Activated CD4-positive, alpha-beta T cell treated with anti-CD3 and anti-CD28 coated beads, Interleukin-2, amount 50 U/mL, for 48 hours (primary cell): ENCODE measurements at places on chromosomes 12 and 14.
A peak's percentile ranks its signal among the peaks of the same experiment; 100 is the strongest.

GRCh38 chr14:26935733-26936132, 337.9 kb upstream of the NOVA1 start:
- no peak for DNase-seq

DNA sequence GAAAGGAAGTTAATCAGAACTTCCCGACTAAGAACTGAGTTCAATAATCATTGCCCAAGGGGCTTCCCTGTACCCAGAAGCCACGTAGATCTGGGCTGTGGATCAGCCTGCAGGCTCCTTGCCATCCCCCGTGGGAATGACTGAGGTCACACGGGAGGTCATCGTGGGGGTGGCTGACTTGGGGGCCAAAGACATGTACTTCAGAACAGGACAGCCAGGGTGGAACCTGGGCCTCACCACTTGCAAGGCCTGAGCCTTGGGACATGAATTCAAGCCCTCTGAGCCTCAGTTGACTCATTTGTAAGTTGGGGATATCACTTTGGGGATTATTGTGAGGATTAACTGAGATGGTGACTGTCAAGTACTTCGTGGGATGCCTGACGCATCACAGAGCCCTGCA, 221.0 kb downstream of the SLC41A2 start:
- no peak for DNase-seq

- DNase-seq: no peak
Observed at GRCh38 chr14:89466944-89467343, 49.9 kb upstream of the FOXN3 start.

DNA sequence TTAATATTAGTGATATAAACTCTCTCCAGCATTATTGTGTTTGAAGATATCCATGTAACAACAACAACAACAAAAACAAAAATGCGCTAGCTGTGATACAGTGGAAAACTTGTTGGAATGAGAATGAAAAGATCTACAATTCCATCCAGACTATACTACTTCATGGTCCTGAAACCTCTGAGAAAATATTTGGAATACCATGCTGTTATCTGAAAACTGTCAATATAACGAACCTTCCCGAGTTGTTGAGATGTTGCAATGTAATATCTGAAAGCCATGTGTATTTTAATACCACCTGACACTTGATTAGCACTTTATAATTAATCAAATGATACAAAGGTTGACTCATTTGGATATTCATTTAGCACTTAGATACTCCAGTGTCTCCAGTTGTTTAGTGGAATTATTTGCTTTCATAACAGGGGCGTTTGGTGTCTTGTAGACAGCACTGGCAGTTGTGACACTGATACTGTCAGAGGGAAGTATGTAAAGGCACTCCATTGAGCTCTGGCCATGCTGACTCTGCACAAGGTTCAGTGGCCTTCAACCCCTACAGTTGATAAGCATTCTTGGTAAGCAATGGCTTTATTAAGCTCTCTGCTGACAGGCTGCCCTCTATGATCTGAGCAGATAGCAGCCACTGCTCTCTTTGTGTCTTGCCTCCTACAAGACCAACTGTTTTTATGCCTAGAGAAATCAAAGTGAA, 447.1 kb upstream of the SEL1L start:
- no peak for DNase-seq

DNA sequence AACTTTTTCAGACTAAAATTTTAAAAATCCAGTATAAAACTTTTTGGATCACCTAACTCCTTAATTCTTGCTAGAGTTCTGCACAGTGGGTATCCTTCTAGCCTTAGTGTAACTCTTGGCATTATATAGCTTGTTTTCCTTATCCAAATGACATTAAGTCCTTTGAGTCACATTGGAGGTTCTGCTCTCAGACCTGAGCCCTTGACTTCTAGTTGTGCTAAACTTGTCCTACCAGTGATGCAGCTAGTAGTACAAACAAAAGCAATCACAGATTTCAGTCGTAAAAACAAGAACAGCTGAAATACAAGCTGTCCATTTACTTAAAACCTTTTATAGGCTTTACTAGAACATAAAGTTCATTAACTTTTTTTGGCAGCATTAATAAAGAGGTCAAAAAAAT, 10.5 kb downstream of the ZBTB1 start:
- no peak for DNase-seq

GRCh38 chr12:8644345-8645248, 18.0 kb downstream of the MFAP5 start:
- peak; percentile 72 for DNase-seq

- DNase-seq: no peak
Observed at GRCh38 chr14:92942136-92942535, 19.2 kb downstream of the CHGA start.

GRCh38 chr12:105120551-105120950, 13.0 kb downstream of the WASHC4 start:
- DNase-seq: no peak

GRCh38 chr14:61644834-61645233, 50.5 kb upstream of the HIF1A start:
- no peak for DNase-seq

DNA sequence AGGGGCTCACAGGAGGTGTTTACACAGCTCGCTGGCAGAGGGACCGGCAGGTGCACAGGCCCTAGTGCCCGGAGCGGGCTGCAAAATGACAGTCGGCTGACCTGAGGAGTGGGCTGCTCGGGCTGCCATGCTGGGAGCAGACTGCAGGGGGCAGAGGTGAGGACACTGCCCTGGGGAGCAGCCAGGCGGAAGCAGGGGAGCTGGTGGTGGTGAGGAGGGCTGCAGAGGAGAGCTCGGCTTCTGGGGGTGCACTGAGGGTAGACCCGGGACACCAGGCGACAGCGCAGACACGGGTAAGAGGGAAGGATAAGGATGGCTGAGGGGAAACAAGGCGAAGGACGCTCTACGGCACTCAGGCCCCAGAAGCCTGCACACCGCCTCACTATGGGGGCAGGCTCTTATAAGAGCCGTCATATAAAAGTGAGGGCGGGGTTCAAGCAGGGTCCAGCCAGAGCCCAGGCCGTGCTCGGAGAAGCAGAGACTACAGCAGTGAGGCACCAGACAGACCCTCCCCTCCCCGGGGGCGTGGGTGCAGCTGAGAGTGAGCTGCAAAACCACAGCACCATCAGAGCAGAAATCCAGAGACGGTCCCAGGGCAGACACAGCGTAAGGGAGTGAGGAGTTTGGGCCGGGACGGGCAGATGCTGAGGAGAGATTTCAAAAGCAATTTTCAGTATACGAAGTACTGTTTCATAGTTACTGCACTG, 62.5 kb downstream of the CCDC88C start:
- peak; percentile 47 for DNase-seq

DNA sequence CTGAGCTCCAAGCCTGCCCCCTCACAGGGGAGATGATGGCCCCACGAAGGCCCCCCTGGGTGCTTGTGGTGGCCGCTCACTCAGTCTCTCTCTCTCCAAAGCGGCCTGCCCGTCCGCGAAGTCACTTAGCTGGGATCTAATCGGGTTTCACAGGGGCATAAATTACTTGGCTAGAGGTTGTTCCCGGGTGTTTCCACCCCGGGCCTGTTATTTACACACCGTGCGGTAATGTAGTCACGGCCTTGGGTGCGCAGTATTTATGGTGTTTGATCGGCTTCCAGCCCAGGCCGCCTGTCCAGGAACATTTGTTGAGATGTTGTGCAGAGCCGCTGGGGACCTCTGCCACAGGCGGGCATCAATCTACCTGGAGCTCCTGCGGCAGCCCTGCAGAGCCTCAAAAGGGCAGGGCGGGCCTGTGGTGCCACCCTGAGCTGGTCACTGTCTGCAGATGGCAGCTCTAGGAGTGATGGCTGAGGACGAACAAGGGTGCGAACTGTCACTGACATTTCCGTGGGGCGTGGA, 91.2 kb downstream of the KIF26A start:
- DNase-seq: no peak

- no peak for DNase-seq
Observed at GRCh38 chr12:6923003-6923732, 4.6 kb upstream of the ATN1 start.

GRCh38 chr12:54385251-54385914, 850 bp upstream of the ZNF385A start:
- DNase-seq: no peak

- DNase-seq: no peak
Observed at GRCh38 chr14:89125216-89125615, 291.8 kb downstream of the FOXN3 start.

GRCh38 chr12:83256562-83256961, 569.9 kb downstream of the TMTC2 start:
- no peak for DNase-seq

GRCh38 chr14:105119408-105120025, 49.1 kb downstream of the JAG2 start:
- DNase-seq: no peak

- DNase-seq: peak; percentile 77
Observed at GRCh38 chr14:75906680-75907280, 75.0 kb downstream of the TGFB3 start.

- no peak for DNase-seq
Observed at GRCh38 chr14:104520620-104521410, 58.7 kb upstream of the C14orf180 start.

DNA sequence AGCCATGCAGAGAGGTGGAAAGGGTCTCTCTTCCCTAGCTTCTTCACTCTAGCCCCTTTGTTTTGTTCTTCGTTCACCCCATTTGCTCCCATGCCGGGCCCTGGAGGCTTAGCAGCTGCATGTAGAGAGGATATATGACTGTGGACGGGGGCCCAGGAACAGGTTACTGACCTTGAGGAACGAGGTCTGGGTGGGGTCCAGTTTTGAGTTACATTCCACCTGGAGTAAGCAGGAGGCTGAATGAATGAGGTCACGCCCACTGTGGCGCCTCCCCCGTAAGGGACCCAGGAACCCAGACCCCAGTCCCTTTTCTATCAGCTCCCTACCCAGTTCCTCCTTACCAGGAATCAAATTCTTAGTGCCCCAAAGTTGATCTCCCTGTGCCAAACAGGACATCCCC, 6.6 kb downstream of the NDRG2 start:
- DNase-seq: no peak

- no peak for DNase-seq
Observed at GRCh38 chr12:92290350-92290695, 144.7 kb upstream of the BTG1 start.

DNA sequence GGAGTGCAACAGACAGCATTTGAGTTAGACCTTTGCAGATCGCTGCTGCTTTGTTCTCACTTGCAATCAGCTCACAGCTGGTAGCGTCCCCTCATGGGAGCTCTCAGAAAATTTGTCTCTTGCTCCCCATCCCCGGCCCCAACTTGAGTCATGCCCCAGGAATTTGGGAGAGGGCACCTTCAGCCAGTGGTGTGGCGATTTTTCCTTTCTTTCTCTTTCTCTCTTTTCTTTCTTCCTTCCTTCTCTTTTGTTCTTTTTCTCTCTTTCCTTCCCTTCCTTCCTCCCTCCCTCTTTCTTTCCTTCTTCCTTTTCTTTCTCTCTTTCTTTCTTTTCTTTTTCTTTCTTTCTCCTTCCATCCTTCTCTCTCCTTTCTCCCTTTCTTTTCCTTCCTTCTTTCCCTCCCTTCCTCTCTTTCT, 34.2 kb upstream of the MAP1LC3B2 start:
- DNase-seq: no peak

DNA sequence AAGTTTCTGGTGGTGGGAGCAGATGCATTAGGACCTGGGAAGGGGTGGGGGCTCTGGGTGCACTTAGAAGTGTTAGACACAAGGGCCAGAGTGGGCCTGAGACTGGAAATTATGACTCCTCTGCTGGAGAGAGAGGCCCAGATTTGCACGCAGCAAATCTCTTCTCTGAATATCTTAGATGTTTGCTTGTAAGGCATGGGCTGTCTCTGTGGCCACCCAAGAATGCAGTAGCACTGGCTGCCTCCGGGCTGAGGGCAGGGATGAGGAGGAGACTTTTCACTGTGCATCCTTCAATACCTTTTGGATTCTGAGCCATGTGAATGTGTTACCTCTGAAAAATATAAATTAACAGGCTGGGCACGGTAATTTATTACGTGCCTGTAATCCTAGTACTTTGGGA, 14.0 kb upstream of the RABGGTA start:
- DNase-seq: no peak

GRCh38 chr12:15977999-15978951, 67.1 kb downstream of the DERA start:
- DNase-seq: no peak

- peak; percentile 36 for DNase-seq
Observed at GRCh38 chr14:67514650-67515385, 18.3 kb upstream of the PLEKHH1 start.

DNA sequence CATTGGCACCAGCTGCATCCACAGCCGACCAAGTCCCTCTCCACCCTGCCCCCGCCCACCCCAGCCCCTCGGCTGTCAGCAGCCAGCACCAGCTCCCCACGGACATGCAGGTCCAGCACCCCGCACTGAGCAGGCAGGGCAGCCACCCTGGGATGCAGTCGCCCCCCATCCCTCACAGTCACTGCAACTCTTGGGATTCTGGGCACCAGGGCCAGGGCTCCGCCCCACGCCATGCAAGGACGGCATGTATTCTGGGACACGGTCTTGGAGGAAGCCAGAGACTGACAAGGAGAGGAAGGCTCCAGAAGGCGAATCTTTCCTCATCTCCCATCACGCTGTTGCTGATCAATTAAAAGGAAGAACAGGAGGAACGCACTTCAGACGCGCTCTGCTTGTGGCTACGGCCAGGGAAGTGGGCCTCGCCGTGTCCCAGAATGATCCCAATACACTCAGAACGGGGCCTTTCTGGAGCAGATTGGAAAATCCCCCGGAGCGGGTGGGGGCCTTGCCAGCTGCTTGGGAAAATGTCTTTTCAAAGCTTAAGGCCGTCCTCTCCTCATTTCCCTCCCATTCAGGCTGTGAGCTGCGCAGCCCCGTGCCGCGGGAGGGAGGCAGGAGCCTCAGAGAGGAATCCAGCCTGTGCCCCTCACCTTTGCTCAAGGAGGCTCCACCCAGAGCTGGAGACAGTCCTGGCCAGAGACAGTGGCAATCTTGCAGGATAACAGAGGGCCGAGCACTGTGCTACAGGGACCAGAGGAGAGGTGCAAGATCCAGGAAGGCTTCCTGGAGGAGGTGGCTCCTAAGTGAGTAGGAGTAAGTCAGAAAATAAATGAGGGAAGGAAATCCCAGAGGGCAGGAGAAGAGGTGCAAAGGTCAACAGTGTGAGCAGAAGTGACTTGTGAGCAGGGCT, 54.1 kb upstream of the DIO3 start:
- DNase-seq: no peak

DNA sequence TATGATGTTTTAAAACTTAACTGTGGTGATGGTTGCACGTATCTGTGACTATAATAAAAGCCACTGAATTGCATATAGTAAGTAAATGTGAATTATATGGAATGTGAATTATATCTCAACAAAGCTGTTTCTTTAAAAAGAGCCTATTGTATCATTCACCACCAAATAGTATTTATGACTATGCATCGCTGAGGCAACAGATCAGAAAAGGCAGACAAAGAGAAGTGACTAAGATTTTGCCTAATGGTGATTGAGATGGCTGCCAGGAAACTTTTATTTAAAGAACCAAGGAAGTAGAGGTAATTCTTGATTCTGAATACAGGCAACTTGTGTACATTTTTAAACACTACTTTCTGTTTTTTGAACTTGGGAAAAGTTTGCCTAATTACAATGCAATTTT, 31.7 kb downstream of the DHRS7 start:
- DNase-seq: no peak

DNA sequence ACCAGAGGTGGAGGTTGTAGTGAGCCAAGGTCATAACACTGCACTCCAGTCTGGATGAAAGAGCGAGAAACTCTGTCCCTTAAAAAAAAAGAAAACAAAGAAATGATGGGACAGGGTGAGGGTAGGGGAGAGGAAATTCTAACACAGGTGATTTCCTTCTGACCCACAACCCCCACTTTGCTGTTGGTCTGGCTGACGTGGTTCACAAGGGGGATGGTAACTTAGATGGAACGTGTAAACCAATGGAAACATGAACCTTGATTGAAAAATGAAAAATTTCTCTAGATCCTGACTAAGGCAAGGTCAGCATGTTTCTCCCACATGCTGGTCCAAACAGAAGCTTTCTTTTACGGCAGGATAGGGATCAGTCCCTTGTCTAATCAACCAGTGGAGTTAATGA, 15.8 kb upstream of the RIOX1 start:
- DNase-seq: no peak
